Activated CD8-positive, alpha-beta memory T cell treated with anti-CD3 and anti-CD28 coated beads, Interleukin-2, amount 10 ng/mL, durations not matched to agents 7 days and 5 days (primary cell): ENCODE measurements at places on chromosomes 5 and 9. TPM values are rescaled to one million over a fixed set of nuclear protein-coding genes. Genes with fewer than 3 reads are reported as not detected.
A peak's percentile ranks its signal among the peaks of the same experiment; 100 is the strongest.

DNA sequence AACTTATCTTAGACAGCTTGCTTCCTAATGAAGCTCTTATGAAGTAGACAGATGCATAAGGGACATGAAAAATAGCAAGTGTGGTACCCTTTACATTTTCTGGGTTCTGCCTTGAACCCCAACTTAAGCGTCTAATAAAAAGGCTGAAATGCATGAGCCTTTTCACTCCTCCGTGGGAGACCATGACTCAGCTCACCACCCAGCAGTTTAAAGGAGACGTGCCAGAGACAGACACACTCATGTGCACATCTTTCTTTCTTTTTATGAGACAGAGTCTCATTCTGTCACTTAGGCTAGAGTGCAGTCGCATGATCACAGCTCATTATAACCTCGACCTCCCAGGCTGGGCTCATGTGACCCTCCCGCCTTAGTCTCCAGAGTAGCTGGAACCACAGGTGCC lies 22.3 kb downstream of the CTXN3 start:
- DNase-seq = no peak
- H3K36me3 ChIP-seq = no peaks in the 10 kb centered on the region
- H3K27ac ChIP-seq = no peak overlapping the region
- H3K4me3 ChIP-seq = no peak overlapping the region

- no peak overlapping the region for H3K4me3 ChIP-seq
- no peaks in the 10 kb centered on the region for H3K4me1 ChIP-seq
- peaks cover 16% of the 10 kb centered on the region for H3K27me3 ChIP-seq
- no peak for DNase-seq
- no peaks in the 10 kb centered on the region for H3K36me3 ChIP-seq
Observed at GRCh38 chr5:37921452-37921851, 81.6 kb upstream of the GDNF start.

DNA sequence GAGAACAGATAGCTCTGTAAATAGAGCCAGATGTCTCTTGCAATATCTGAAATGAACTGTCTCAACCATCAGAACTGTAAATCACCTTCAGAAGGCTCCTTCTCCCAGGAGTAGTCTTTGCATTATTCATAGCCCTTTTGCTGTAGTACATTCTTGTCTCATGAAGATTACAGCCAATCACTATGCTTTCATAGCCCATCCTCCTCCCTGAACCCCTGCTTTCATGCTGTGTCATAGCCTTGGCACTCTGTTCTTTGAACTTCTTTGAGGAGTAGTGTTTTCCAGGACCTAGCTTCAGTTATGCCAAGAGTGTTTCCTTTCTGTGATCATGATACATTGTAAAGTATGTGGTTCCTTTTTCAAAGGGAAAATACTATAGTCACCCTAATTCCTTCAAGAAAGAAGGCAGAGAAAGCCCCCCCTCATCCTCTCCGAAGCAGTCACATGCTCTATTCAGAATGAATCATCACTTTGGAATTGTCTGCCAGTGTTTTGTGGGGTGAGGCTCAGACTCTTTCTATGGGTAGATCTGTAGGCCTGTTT lies 61.1 kb downstream of the GRIA1 start:
- no peak for DNase-seq
- no peak overlapping the region for H3K4me3 ChIP-seq

DNA sequence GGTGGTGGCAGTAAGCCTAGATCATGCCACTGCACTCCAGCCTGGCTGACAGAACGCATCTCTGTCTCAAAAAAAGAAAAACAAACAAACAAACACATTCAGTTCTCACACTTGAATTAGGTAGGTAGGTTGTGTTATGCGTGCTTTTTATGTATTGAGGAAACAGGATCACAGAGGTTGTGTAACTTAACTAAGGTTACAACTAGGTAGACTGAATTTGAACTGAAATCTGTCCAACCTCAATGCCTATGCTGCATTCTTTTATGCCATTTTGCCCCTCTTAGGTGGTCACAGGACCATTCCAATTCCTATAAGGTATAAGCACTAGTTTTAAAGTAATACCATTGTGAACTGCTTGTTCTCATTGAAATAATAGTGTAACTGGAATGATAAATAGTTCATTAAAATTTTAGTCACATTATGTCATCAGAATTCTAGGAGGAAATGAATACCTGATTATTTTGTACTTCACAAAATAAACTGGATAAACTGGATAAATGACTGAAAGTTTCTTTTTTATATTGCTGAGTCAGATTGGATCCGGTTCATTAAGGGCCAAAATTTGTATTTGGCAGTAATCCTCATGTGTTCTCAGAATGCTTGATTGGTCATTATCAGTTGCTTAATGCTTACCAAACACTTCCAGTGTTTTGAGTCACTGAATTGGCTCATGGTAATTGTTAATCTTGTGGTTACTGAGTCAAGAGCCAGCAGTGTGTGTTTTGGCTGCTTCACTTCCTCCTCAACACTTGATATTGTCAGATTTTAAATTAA lies 7.1 kb downstream of the UBAP1 start:
- peak; percentile 46 for DNase-seq
- peaks cover 10% of the 10 kb centered on the region for H3K36me3 ChIP-seq
- H3K4me1 ChIP-seq = peaks cover 19% of the 10 kb centered on the region
- H3K27ac ChIP-seq = peak overlapping the region; percentile 43
- H3K4me3 ChIP-seq = no peak overlapping the region

GRCh38 chr5:43412156-43412555 lies at the start of gene CCL28:
Gene CCL28, minus strand, starts transcription at chr5:43412391. Its CDS starts 75 bp downstream, at chr5:43412316.
- DNase-seq = no peak
- H3K27ac ChIP-seq = no peak within 1 kb of the TSS
- H3K4me1 ChIP-seq = no peaks in the 10 kb centered on the region

DNA sequence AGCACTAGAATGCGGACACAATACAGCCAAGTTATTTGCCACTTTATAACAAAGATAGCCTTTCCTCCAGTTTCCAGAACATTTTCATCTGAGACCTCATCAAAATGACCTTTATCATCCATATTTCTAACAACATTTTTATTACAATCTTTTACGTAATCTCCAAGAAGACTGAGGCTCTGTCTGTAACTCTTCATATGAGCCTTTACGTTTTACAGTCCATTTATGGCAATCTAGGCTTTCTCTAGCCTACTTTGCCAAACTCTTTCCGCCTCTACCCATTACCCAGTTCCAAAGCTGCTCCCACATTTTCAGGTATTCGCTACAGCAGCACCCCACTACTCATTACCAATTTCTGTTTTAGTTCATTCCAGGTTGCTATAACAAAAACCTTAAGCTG lies 8.2 kb upstream of the SEMA5A start:
- no peaks in the 10 kb centered on the region for H3K4me1 ChIP-seq
- no peak overlapping the region for H3K27ac ChIP-seq
- H3K36me3 ChIP-seq = no peaks in the 10 kb centered on the region
- DNase-seq = no peak

GRCh38 chr5:173697931-173698579 lies 81.6 kb upstream of the BOD1 start:
- H3K27me3 ChIP-seq = no peaks in the 10 kb centered on the region
- no peak overlapping the region for H3K4me3 ChIP-seq
- DNase-seq = no peak
- no peak overlapping the region for H3K27ac ChIP-seq
- no peaks in the 10 kb centered on the region for H3K4me1 ChIP-seq

DNA sequence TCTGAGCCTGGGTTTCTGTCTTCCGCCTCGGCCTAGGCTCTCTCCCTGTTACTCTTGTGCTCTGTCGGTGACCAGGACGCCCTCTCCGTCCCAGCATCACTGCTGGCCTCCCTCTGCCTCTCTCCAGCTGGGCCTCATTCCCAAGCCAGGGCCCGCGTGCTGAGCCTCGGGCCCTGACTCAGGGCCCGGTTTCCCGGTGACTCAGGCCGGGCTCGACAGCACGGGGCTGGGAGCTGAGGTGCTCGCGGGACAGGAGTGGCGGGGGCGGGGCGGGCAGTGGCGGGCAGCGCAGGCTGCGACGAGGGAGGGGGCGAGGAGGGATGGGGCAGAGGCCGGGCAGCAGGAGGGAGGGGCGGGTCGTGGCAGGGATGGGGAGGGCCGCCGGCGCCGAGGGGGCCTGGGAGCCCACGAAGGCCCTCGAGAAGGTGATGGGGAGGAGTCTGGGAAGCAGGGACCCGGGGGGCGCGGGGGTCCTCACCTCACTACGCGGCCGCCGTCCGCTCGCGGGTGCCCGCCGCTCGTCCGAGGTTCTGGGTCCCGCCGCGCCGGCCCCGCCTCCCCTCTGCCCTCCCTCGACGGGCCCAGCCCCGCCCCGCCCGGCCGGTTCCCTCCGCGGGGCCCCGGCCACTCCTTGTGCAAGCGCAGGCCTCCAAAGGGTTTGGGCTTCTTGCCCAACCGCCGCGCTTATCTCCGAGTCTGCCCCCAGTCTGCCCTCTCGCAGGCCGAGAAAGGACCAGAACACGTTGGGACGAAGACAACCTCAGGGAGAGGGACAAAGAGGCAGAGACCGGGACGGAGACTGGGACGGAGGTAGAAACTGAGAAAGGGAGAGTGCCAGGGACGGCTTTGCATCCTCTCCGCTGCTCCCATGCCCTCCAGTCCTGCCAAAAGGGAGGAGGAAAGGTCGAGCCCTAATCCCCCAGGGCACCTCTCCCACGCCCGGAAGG lies at the start of gene ARAP3:
ARAP3 (minus strand) TSS at position 536 of the 947 bp plus-strand sequence. CDS start 1,744 bp downstream, outside the sequence.
- DNase-seq = peak; percentile 62
- H3K4me3 ChIP-seq = peak within 1 kb of the TSS; percentile 75
- H3K36me3 ChIP-seq = no peaks in the 10 kb centered on the region
- no peaks in the 10 kb centered on the region for H3K27me3 ChIP-seq

GRCh38 chr9:69961843-69962242 lies 81.8 kb upstream of the MAMDC2 start:
- DNase-seq = no peak
- no peak overlapping the region for H3K27ac ChIP-seq
- no peaks in the 10 kb centered on the region for H3K36me3 ChIP-seq
- no peak overlapping the region for H3K4me3 ChIP-seq
- peaks cover 42% of the 10 kb centered on the region for H3K27me3 ChIP-seq

The CKMT2 gene
- not detected for total RNA-seq

The INSL6 gene
- total RNA-seq = not detected

The CAMK2A gene
- not detected for total RNA-seq

The ALDH7A1 gene
- 2.8 TPM for total RNA-seq

The GPX8 gene
- not detected for total RNA-seq

The NELFB gene
- total RNA-seq = 75.3 TPM

The C9orf153 gene
- 0.38 TPM for total RNA-seq
